ENCODE measurements at places on chromosomes 6 and 20. TPM values are rescaled to one million over a fixed set of nuclear protein-coding genes. Genes with fewer than 3 reads are reported as not detected.

DNA sequence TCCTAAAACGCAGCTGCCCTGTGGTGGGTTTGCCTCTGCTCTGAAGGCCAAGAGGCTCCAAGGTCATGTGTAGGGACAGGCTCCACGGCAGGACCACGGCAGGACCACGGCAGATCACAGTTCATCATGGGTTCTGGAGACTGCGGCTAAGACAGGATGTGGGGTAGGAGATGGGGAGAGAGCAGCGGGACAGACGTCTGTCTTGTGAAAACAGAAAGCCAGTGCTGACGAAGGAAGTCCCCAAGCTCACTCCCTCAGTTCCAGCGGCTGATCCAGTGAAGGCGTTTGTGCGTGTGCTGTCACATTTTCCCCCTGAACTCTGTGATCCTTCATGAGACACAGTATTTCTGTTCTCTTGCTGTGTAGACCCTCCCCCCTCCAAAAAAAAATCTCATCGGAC is 67.9 kb upstream of the PTGIS start:
- H3K4me3 ChIP-seq = no peak overlapping the region
- DNase-seq = no peak
- H3K4me1 ChIP-seq = peaks cover 33% of the 10 kb centered on the region
- H3K27ac ChIP-seq = peak overlapping the region; percentile 13
- peaks cover 39% of the 10 kb centered on the region for H3K36me3 ChIP-seq
- no peaks in the 10 kb centered on the region for H3K27me3 ChIP-seq

- H3K4me1 ChIP-seq = no peaks in the 10 kb centered on the region
- H3K27ac ChIP-seq = no peak overlapping the region
- DNase-seq = no peak
- no peak overlapping the region for H3K4me3 ChIP-seq
- H3K36me3 ChIP-seq = no peaks in the 10 kb centered on the region
- no peaks in the 10 kb centered on the region for H3K27me3 ChIP-seq
Observed at GRCh38 chr20:14612391-14612790, 275.0 kb upstream of the FLRT3 start.

GRCh38 chr6:119446115-119446554 is 96.6 kb upstream of the MAN1A1 start:
- no peaks in the 10 kb centered on the region for H3K4me1 ChIP-seq
- H3K4me3 ChIP-seq = no peak overlapping the region
- no peak overlapping the region for H3K27ac ChIP-seq
- no peak for DNase-seq
- no peaks in the 10 kb centered on the region for H3K36me3 ChIP-seq
- no peaks in the 10 kb centered on the region for H3K27me3 ChIP-seq

The TPD52L1 gene
- total RNA-seq = 39.8 TPM

DNA sequence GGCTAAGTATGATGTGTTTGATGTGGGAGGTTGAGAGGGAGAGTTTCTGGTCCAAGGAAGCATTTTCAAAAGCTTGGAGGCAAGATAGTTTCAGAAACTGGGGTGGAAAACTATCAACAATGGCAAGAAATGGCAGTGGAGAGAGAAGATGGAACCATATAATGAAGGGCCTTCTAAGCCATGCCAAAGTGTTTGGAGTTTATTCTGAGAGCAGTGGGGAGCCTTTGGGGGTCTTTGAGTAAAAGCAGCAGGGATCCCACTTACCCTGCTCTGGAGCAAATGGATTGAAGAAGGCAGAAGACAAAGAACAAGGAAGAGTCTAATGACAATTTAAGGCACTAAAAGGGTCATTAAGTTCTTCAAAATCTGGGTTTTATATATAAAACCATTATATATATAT is 538.9 kb downstream of the UTRN start:
- DNase-seq = no peak
- peaks cover 7% of the 10 kb centered on the region for H3K36me3 ChIP-seq
- no peak overlapping the region for H3K4me3 ChIP-seq
- no peak overlapping the region for H3K27ac ChIP-seq
- no peaks in the 10 kb centered on the region for H3K4me1 ChIP-seq
- no peaks in the 10 kb centered on the region for H3K27me3 ChIP-seq

- H3K27ac ChIP-seq = no peak overlapping the region
- no peaks in the 10 kb centered on the region for H3K27me3 ChIP-seq
- H3K4me3 ChIP-seq = no peak overlapping the region
- DNase-seq = no peak
Observed at GRCh38 chr6:89194559-89194958, 22.6 kb downstream of the GABRR1 start.

Data from muscle of leg (tissue), 16 donors.